Epithelial cell of prostate (primary cell): ENCODE measurements at places on chromosomes 12 and 14.

DNA sequence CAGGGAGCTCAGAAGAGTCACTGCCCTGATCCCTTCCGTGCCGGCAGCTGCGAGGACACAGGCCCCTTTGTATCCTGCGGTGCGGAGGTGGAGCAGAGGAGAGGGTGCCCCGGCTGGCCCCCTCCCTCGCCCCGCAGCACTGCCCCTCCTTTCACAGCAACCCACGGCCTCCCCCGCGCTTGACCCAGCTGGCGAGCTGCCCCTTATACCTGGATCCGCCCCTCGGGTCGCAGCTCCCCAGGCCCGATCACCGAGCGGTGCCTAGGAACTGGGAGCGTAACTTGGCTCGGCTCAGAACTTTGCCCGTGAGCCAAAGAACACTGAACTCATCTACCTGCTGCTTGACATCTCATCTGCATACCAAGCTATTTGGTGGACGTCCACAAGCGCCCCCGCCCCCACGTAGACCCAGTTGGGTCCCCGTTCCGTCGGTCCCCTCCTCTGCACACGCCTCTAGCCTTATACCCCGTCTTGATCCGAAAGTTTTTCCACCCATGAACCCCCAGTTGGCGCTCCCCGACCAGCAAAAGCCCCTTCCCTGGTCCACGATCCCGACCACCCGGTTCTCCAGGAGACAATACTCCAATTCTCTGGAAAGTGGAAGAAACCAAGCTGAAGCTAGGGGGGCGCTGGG lies 697 bp upstream of the DNAJC14 start:
- no peak for DNase-seq

DNA sequence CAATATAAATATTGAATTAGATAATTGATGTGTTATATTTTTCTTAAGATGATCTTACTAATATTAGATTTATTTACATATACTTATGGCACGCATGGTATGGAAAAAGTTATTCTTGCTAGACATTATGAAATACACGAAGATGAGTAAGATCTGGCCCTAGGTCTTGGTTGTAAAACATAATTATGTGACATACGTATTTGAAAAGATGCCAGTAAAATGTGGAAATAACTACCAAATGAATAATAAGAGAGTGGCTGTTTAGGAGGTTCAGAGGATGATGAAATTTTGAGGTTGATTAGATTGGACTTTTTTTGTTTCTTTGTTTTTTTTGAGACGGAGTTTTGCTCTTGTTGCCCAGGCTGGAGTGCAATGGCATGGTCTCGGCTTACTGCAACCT lies 41.3 kb downstream of the FANCM start:
- peak; percentile 26 for DNase-seq

DNA sequence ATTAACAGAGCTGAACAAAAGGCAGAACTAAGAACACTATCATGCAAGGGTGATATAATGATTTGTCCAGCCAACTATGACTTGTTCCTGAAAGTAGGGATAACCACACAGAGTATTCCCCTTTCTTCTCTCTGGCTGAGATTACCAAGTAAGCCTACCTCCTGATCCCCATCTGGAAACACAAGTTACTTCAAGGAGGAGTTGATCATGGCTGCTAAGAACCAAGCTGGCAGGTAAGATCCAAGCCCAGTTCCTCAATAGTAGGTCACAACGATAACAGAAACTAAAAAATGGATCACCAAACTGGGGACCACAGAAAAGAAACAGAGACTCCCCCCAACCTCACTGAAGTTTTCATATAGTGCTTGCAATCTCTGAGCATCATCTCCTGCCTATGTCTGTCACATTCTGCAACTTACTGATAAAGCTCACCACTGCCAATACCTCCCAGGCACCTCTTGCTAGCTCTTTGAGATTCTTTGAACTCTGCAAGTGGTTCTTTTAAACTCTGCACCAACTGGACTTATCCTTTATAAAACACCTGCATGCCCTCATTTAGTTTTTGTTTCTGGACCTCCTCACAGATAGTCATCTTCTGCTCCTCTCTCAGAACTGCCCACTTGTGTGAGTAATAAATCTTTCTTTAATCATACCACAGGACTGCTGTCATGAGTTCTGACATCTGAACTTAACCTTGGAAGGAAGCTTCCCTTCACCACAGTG lies 76.6 kb downstream of the LRP6 start:
- no peak for DNase-seq

- DNase-seq, result no peak
Measured at GRCh38 chr12:100433701-100434100, 40.0 kb upstream of the NR1H4 start.

DNA sequence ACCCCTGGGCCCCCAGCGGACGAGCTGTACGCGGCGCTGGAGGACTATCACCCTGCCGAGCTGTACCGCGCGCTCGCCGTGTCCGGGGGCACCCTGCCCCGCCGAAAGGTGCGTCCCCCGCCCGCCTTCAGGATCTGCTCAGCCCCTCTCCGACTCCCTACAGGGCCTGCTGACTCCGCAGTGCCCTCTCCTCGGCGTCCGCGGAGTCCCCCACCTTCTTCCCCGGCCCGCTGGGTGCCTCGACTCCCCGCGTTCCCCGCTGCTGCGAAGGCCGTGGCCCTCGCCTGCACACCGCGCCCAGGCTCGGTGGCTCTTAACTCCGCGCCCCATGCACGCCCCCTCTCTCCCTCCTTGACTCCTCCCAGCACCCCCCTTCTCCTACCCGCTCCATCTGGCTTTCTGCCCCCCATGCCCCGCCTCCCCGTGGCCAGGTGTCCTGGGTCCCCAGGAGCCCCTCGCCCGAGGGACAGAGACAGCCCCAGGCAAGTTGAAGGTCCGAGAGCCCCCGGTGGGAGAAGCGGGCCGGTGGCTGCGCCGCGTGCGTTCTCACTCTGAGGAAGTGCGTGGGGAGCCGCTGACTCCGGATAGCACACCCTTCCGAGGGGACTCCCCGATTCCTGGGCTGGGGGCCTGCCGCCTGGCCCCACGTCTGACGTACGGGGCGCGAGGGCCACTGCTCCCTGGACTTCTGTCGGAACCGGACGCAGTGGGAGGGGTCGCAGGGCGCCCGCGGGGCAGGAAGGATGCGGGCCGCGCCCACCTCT lies 594 bp downstream of the TAMALIN start:
- DNase-seq, result no peak

- no peak for DNase-seq
Measured at GRCh38 chr12:81354327-81354932, 276.6 kb downstream of the ACSS3 start.

- no peak for DNase-seq
Measured at GRCh38 chr12:33555128-33555527, 115.5 kb upstream of the SYT10 start.

GRCh38 chr14:101840649-101841369 lies 79.3 kb downstream of the PPP2R5C start:
- DNase-seq, result no peak

- DNase-seq, result no peak
Measured at GRCh38 chr12:50400104-50400637, 514 bp upstream of the LARP4 start.

DNA sequence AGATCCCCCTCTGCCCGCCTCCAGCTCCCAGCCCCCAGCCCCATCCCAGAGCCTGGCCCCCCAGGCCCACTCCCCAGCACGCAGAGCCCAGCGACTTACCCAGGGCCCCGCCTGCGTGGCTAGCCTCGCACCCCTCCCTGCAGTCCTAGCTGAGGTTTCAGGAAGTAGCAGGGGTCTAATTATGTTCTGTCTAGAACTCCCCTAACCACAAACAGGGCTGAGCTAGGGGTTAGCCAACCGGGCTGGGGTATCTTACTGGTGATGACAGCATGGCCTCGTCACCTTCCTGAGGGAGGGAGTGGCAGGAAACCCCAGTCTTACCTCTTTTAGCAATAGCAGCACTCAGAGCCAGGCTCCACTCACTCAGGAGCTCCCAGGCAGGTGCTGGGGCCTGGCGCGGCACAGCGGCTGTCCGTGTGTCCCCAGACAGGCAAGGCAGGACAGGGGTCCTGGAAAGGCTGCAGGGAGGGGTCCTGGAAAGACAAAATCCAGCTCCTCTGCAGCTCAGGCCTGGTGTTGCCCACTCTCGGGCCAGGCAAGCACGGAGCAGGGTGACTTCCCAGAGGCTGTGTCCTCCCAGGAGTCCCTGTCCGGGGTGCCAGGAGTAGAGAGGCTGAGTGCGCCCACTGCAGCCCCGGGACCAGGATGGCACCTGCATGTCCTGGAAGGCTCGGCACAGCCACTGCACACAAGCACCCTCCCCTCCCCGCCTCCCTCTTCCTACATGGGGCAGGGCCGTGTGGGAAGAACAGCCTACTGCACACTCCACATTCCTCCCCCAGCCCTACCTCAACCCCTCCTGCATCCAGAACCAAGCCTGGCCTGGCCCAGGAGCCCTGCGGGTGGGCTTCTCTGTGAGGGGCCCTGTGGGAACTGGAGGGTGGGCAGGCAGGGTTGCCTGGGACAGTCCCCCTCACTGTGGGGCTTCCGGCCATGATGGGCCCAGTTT lies at the start of gene GPR132:
TSS of gene GPR132 (minus strand) at position 151 of the 949 bp plus-strand sequence. CDS start 10,010 bp downstream, outside the sequence.
- no peak for DNase-seq

GRCh38 chr14:45877981-45878380 lies 625.0 kb upstream of the MIS18BP1 start:
- no peak for DNase-seq

DNA sequence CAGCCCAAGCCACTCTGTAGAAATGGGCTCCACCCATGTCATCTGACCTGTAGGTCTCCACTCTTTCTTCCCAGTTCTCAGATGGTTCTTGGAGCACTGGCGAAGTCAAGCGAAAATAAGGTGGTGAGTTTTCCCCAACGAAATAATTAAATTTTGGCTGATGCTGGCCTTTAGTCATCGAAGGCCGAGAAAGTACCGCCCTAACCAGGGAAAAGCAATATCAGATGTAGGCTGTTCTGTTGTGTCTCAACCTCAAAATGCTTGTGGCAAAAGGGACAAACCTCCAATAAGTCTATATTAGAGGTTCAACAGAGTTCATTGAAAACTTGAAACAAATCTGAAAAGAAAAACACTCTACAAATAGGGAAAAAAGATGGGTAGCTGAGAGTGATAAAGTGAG lies 48.6 kb upstream of the BCAT1 start:
- DNase-seq, result no peak

GRCh38 chr12:15899282-15899870 lies 11.8 kb upstream of the DERA start:
- DNase-seq, result no peak

DNA sequence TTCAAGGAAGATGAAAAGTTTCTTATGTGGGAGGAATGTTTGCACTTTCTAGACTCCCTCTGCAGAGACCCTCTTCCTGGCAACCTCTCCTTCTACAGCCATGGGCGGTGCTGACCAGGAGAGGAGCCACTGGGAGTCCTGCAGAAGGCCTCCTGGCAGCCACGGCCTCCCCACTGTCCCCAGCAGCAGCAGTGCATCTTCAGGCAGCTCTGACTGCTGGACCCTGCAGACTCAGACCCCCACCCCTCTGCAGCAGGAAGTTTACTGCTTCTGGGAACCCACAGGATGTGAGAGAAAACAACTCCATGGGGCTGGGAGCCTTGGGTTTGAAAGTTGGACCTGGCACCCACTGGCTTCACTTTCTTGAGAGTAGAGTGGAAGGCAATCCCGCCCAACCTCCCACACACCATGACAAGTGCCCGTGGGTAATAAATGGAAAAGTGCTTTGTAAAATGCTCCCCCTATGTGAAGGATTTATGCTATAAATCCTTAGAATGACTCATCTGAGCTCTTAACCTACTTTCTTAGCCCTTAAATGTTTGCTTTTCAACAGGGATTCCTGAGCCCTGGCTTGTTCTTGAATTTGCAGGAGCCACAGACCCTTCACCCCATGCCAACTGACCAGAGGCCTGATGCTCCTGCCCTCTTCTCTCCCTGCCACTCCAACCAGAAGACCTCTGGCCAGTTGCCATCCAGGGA lies 37.5 kb upstream of the DDX11 start:
- no peak for DNase-seq

- no peak for DNase-seq
Measured at GRCh38 chr12:34295366-34296142, 273.3 kb downstream of the ALG10 start.

GRCh38 chr12:81759190-81760051 lies at the start of gene PPFIA2:
TSS of gene PPFIA2 (minus strand) at chr12:81759350.
- DNase-seq, result no peak

DNA sequence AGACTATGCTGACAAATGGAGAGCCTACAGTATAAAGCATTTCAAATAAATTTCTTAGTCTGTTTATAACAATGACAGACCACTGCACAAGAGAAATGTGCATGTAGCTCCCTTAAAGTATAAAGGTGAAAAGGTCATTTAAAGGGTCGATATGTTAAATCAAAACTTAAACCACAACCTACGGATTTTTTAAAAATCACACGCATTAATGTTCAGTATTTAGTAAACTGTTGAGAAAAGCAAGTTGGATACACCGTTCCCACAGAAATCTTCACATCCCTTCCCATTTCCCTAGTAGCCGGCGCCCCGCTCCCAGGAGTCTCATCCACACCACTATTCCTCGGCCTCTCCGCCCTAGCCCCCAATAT lies 614 bp downstream of the FKBP3 start:
- no peak for DNase-seq

DNA sequence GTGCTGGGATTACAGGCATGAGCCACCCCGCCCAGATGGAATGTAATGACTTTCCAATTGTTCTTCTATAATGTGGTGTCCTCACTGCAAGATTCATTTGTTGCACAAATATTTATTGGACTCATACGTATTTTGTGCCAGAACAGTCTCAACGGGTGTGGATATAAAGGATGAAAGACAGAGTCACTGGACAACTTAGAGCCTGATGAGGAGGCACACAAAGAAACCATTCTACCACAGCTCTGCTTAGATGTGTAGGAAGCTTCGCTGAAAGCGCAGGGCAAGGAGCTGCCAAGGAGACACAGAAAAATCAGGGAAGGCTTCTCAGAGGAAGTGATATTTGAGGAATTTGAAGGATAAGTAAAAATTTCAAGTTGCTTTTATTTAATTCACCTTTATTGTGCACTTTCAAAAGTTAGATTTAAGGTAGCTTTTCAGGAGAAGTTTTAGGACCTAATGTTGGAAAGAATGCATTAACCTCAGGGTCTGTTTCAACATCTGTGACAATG lies 41.6 kb upstream of the STON2 start:
- no peak for DNase-seq
